NCI-H2081 (cell line): ENCODE measurements at places on chromosomes 2 and 18.

- DNase-seq = no peak
These were observed 19.5 kb downstream of the RTN4 start for GRCh38 chr2:55030766-55031165.

DNA sequence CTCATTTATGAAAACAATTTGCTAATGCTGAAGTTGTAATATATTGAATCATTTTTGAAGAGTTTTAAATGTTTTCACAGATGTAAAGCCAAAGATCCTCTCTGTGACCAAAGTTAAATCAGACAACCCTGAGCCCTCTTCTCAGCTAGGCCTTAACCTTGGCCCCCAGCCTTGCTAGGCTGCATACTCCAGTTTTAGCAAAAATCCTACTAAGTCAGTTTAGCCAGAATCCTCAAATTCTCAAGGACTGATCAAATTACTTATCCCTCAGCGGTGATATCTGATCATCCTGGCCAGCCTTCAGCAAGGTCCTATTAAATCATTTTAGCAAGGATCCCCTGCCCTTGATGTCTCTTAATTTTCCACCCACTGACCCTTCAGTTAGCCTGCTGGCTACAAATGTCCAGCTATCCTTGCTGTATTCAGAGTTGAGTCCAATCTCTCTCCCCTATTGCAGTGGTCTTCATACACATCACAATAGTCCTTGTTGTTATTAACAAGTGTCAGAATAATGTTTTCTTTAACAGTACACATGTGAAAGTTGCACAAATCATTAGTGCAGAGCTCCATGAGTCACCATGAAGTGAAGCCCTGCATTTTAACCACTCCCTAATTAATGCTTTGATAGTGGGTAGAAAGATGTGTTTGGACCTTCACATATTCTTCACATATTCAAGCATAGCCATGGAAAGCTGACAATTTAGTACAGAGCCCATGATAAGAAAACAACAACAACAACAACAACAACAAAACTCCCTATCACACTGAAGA lies 206.4 kb downstream of the NBAS start:
- no peak for DNase-seq

- DNase-seq = no peak
These were observed 55.6 kb downstream of the TGFA start for GRCh38 chr2:70498054-70498453.

DNA sequence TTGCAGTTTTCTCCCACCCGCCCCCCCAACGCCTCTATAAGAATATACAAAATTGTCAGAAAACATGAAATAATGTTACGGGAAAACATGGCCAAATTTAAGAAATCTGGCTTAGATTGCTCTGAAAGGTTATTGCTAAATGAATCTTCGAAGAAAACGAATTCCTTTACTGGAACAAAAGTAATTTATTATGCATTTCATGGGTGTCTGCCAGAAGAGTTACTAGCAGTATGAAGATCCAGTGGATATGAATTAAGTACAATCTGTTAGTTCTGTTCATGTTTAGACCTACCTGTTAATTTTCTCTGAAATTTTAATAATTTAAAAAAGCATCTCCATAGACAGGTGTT lies 21.9 kb downstream of the GATA6 start:
- DNase-seq = no peak

DNA sequence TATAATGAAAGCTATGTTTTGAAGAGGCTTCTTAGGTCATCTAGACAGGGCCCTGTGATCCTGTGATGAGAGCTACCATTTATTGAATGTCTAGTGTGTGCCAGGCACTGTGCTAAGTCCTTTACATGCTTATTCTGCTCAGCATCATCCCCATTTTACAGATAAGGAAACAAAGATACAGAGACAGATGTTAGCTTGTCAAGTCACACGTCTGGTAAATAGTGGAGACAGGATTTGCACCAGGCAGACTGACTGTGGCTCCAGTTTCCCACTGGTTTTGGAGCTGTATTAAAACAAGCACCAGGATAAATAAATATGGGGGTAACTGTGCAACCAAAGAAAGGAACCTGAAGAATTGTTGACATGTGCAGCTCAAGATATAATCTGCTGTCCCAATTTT lies 19.2 kb upstream of the EML6 start:
- DNase-seq = no peak

GRCh38 chr2:172251231-172251630 lies 148.5 kb upstream of the DLX2 start:
- no peak for DNase-seq

DNA sequence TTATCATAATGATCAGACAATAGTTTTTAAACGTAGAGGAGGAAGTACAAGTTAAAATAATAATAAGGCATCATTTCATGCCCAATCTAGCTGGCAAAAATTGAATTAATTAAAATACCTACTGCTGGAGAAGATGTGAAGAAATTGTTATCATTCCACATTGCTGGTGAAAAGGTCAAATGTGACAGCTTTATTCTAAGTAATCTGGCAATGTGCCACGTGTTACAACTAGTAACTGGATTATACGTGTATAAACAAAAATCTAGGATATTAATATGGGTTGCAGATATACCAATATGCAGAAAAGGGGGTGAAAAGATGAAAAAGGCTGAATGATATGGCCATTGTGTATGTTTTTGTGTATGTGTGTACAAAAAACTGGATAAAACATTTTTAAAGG lies 32.4 kb downstream of the SMAD2 start:
- DNase-seq = no peak

DNA sequence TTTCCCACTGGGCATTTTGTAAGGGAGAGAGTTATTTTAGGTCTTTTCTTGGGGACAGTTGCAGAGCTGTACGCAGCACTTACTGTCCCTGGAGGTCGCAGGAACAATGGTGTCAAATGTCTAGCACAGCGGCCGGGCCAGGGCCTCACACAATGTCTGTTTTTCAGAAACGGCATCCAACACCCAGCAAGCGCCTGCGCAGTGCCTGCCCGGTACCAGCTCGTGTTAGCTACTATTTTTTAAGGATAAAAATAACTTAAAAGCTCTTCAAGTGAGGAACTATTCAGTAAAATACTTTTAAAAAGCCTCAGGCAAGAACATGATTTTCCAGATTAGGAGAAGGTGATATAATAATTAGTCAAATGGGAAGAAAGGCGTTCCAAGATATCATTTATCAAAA lies 90.0 kb downstream of the MBP start:
- no peak for DNase-seq

DNA sequence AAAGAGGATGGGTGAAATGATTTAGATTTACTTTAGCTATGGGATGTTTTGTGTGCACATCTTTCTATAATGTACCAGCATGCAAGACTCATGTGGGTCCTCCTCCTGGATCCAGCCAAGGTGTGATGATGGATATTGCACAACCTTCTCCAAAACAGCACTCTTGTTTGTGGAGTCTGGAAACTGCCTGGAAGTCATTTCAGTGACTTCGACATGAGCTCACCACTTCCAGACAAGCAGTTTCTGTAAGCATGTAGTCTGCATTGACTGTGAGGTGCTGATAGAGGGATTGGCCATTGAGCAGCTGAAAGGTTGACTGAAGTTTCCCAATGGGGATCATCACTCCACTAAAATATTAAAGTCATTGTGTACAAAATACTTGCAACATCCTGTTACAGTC lies 154.0 kb downstream of the TRIB2 start:
- DNase-seq = no peak

- DNase-seq = no peak
These were observed 1.8 kb downstream of the ACVR1 start for GRCh38 chr2:157874348-157874747.

DNA sequence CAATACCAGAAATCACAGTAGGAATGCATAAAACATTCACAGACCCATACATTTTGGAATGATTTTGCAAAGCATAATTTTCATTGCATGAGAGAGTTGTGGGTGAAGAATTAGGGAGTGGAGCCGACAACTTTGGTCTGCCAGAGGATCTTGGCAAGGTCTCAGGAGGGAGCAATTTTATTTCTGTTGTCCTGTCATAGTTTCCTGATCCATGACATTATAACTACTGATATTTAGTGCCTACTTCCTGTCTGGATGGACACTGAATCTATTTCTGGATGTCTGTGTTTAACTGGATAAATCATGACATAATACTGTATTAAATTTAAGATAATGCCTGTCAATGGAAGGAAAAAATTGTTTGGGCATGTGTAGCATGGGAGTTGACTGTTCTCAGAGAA lies 2.4 kb downstream of the ITGA4 start:
- no peak for DNase-seq

- DNase-seq = no peak
These were observed 19.4 kb upstream of the RNF138 start for GRCh38 chr18:32072321-32072720.

DNA sequence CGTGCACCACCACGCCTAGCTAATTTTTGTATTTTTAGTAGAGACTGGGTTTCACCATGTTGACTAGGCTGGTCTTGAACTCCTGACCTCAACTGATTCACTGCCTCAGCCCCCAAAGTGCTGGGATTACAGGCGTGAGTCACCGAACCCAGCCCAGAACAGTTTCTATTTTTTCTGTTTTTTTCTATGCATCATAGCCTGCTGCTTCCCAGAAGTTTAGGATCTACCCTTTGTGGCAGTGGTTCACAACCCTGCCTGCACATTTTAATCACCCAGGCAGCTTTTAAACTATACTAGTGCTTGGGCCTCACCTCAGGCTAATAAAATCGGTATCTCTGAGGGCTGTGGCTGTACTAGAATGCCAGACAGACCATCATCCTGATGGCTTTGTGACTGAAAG lies 39.7 kb upstream of the SOCS6 start:
- no peak for DNase-seq

DNA sequence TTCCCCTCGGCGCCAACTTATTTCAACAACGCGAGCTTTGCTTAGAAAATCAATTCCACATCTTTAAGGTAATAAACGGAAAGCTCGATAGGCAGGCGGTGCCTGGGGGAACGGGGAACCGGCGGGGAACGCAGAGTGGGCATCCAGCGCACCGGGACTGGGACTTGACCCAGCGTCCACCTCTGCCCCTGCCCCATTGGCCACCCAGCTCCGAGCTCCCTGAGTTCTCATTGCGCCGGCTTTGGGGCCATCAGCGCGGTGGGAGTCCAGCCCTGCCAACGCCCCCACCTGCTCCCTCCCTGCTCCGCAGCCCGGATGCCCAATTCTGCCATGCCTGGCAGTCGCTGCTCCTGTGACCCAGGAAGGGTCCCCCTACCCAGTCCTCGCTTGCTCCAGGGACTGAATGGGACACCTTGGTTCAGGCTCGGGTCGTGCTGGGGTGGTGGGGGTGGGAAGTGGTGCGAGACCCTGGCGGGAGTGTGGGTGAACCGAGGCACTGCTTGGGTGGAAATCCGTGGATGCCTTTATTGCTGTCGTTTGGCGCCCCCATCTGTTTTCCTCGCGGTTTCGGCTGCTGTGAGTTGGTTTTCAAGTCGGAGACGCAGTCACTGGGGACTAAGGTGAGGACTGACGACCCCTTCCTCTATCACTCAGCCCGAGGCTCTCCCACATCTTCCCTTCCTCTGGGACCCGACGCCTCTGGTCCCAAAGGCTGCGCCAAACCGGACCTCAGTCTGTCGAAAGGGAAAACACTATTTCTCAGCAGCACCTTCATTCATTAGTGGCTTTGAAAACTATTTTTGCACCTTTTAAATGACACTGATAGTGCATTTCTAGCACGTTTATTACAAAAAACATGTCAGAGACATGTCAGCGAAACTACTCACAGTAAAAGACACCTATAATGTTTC lies 2.4 kb upstream of the EVX2 start:
- peak; percentile 63 for DNase-seq

DNA sequence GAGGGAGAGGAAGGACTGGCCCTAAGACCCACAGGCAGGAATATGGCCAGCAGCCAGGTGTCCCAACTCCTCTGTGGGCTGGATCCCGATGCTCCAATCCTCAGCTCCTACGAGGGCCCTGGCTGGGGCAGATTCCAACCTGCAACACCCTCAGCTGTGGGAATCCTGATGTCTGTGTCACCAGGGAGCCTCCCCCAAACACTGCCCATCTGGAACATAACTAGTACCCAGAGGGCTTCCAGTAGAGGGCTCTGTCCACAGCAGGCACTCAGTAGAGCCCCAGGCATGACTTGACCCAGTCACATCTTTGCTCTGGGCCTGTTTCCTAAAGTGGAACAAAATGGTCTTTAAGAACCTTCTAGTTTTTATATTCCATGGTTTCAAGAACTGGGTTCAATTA lies 20.6 kb upstream of the LOXHD1 start:
- DNase-seq = no peak

DNA sequence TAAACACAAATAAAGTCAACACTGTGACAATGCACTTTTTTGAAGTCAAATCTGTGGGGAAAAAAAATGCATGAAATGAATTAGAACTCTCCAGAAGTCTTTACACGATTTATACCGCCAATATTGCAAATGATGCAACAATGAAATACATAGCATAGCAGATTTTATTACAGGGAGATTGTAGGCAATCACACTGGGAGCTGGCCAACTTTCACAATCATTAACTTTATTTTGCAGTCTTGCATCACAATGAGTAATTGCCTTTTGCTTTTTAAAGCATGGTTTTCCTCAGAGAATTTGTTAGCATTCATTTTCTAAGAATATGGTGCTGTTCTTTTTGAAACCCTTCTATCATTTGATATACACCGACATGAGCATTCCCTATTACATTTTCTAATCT lies 366.4 kb upstream of the FSIP2 start:
- DNase-seq = no peak

DNA sequence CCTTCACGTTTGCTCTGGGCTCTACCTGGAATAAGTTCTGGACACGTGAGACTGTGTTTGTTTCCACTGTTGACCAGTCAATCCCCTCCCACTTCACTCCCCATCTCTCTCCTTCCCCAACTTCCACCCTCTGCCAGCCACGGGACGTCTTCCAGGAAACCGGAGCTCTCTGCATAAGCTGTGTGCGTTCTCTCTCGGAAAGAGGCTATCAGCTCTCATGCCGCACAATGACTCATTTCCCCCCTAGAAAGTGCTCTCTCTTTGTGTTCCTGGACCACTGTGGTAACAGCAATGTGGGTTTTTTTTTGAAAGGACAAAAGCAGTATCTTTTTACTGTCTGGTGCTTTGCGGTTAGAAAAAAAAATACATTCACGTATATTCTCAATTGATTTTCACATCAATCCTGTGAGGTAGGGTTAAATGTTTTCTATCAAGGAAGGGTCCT lies 10.2 kb downstream of the PROKR1 start:
- no peak for DNase-seq

DNA sequence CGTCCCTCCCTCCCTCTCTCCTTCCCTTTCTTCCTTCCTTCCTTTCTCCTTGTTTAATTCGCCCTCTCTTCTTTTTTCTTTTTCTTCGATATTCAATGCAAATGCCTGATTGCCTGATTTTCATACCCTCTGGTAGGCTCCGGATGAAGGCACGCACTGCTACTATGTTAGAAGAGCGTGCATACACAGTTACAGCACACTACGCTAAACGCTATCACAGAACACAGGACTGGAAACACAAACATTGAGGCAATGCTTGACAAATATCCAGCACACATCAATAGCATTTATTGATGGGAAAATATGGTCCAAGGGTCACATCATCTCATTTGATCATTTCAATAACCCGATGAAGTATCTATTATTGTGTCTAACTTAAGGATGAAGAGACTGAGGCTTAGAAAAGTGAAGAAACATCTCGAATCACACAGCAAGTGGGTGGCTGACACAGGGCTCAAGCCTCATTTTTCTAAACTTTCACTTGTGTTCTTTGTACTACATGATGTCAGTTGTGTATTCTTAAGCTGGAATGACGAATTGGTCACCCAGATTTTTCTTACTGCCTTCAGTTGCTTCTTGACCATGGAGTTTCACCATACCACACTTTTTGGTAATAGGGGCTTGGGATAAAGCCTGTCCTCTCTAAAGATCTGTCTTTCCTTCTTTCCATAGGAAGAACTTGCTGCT lies 101.8 kb downstream of the TRIB2 start:
- no peak for DNase-seq
